ENCODE measurements at places on chromosomes 16 and 17. TPM values are rescaled to one million over a fixed set of nuclear protein-coding genes. Genes with fewer than 3 reads are reported as not detected.

The NEUROD2 gene
- total RNA-seq, result not detected

The KARS1 gene
- total RNA-seq, result 95.9 TPM

GRCh38 chr17:63633742-63634141, 11.5 kb downstream of the MAP3K3 start:
- no peak overlapping the region for H3K4me3 ChIP-seq
- H3K36me3 ChIP-seq, result peaks cover 67% of the 10 kb centered on the region
- no peak for DNase-seq
- peaks cover 52% of the 10 kb centered on the region for H3K4me1 ChIP-seq
- H3K27ac ChIP-seq, result peak overlapping the region; percentile 50

GRCh38 chr17:77182205-77183172, 41.7 kb downstream of the SEC14L1 start:
- no peak for DNase-seq
- no peaks in the 10 kb centered on the region for H3K27me3 ChIP-seq
- no peak overlapping the region for H3K4me3 ChIP-seq
- H3K4me1 ChIP-seq, result peaks cover 73% of the 10 kb centered on the region
- no peaks in the 10 kb centered on the region for H3K36me3 ChIP-seq

DNA sequence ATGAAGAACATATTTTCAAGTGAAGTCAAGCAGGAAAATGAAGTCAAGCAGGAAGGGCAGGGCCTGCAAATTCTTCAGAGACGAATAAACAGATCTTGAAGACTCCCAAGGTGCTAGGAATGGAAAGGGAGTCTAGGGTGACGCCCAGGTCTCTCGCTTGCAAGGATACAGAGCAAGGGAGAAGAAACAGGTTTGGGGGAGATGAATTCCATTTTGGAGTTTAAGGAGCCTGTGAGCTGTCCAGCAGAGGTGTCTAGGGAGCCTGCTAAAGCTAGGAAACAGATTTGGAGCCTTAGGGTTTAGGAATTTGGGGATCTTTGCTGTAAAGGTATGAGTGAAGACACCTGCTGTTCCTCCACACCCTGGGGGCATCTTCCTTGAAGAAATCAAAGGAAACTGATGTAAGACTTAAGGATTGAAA, 2.0 kb upstream of the UNKL start:
- no peak overlapping the region for H3K27ac ChIP-seq
- DNase-seq, result no peak
- no peak overlapping the region for H3K4me3 ChIP-seq

DNA sequence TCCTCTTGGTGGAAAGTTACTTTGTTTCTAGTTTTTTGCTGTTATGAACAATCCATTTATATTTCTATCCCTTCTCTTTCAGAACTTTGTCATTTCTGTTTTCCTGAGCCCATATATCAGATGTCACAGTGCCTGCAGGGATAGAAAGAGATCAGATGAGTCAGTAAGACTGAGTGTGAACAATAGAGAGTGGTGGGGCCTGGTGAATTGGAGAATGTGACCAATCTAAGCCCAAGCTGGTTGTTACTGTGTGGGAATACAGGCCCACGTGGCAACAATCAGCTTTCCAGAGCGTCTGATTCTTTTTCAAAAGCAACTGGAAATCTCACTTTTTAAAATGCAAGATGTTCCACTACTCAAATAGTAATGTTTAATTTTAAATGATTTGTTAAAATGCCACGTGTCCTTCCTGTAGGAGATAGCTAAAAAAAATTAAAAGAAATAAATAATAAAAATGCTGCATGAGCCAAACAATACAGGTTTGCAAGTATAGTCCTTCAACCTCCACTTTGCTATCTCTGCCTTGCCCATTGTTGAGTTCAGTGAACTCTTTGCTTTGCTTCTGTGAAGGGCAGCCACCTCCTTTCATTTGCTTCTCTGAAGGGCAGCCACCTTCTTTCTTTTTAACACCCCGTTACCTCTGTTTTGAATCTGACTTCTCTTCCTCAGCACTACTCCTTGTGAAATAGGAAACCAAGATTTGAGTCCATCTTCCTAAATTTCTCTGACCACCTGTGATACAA, 9.6 kb downstream of the DCTN5 start:
- no peak overlapping the region for H3K27ac ChIP-seq
- no peak overlapping the region for H3K4me3 ChIP-seq

Data from lower lobe of right lung (tissue), 2 donors.